Caki2 (cell line): ENCODE measurements at places on chromosomes 7 and 10.

GRCh38 chr7:2843711-2844152 is 376 bp downstream of the GNA12 start:
- no peak for DNase-seq

DNA sequence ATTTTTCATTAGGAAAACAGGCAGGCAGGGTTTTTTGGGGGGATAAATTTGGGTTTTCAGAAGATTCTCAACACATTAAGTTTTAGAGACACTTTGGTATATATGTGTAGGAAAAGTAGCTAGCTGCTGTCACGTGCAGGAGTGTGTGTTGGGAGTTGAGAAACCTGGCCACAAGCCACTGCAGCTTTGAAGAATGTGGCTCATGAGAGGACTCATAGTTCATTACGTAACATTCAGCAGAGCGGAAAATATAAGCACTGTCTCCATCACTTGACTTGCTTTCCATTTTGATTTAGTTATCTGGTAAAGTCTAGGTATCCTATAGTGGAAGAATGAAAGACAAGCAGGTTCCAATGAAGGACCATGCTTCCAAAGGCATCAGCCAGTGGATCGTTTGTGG is 31.2 kb downstream of the SMNDC1 start:
- DNase-seq, result peak; percentile 44

DNA sequence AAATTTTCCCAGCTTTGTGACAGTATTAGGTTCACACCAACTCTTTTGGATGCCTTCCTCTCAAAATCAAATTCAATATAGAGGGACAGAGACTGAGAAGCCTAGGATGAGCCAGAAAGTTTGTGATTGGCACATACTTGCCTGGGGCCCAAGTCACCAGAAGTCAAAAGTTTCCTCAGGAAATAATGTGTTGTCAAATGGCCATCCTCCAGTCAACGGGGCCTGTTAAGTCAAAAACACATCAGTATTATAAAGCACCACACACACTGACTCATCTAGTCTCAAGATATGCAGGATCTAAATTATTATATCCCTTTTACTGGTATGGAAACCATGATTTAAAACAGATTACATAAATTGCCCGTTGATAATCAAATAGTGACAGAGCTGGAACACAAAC is 158.1 kb downstream of the AHR start:
- no peak for DNase-seq

DNA sequence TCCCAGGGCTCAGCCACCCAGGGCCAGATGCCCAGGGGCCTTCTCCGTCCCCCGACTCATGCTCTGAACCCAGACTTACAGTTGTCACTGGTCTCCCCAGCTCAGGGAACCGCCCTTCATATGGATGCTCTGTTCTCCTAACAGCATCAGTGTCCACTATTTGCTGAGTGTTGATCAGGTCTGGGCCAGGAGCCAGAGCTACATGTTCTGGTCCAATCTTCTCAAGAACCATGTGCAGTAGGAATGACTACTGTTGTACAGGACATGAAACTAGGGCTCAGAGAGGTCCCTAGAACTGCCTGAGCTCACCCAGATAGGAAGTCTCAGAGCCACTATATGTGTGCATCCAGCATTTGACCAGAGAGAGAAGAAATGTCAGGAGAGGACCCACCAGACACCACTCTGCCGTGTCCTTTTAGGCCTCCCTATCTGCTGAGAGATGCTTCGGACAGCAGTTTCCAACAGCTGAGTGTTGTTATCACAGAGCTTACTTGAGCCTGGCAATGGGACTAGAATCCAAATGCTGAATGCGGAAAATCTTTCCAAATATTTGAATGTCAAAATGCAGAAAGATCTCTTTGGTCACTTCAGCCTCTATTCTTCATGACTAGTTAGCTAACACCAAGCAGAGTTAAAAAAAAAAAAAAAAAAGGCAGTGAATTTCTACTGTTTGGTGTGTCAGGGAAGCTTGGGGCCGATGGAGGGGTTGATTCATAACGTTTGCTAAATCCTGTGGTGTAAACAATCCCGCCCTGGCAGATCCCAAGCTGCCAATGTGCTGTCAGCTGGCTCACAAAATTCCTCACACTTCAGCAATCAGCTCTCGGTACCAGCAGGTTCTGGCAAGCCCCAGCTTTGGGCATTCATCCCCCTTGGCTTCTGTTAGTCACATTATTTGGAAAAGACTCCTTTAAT is 246.1 kb downstream of the TNS3 start:
- DNase-seq, result no peak

DNA sequence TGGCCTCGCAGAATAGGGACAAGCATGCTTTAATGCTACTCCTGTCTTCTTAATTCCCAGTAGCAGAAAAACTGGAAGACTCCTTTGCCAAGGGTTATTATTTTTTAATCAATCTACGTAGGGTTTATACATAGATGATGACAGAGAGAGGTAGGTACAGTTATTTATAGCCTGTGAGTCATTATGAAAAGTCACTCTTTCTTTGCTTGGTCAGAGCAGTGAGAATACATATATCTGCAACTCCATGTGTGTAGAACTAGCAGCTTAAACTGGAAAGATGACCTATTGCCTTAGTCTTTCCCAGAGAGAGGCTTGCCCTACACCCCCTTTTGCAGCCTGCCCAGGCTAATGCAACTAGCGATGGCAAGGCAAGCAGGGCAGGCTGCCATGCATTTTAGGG is 1050.6 kb downstream of the NRG3 start:
- DNase-seq, result peak; percentile 28

GRCh38 chr7:17044861-17045260 is 163.1 kb upstream of the AGR3 start:
- no peak for DNase-seq

DNA sequence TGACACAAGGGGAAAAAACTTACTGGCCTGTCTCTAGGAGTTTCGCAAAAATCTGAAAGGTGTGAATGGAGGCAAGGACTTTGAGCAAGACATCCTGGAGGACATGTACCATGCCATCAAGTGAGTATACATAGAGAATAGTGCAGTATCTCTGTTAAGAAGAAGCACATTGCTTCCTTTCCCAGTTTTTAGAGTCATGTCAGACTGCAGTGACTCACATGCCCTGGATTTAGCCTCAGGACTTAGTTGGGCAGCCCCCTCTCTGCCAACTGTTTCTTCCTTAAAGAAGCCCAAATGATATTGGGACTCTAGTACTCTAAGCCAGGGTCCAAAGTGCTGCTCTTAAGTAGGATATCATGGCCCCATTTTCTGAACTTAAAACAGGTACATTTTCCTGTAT is 28.1 kb upstream of the NFKB2 start:
- no peak for DNase-seq

DNA sequence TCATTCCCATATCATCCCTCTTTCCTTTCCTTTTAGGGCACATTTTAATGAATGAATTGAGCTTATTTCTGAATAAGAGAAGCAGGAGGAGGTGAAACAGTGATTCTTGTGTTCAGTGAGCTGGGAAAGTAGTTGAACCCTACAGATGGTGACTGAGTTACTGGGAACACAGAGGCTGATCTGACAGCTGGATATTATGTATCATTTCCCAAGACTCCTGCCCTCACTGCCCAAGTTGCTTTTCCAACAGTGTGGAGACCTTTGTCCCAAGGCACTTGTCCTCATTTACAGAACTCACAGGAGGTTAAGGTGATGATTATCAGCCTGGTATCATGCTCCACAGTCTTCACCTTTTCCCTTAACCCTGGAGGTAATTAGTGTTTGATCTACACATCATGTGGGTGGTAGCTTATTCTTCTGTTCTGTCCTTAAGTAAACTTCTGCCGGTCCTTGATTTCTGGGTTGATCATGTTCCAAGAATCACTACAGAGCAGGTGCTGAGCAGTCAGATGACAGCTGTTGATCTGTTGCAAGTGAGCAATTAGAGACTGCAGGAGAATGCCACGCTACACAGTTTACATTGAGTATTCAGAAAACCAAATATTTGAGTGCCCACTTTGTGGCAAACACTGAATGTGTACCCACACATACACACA is 2.6 kb downstream of the PRLHR start:
- no peak for DNase-seq

DNA sequence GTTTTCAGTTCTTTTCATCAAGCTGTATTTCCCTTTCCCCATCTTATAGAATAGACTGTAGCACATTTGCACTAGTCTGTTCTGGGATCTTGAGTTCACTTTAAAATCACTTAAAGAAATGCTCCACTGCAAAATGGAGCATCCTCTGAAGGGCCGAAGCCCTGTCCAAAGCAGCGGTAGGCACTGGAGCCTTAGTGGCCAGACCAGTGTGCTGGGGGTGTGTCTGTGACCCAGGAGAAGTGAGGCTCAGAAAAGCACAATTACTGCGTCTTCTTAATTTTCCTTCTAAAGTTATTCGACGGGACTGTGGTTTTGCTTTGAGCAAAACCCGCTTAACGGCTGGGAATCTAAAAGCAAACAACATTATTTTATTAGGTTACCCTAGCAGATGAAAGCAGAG is 205.7 kb downstream of the SLC25A13 start:
- no peak for DNase-seq

DNA sequence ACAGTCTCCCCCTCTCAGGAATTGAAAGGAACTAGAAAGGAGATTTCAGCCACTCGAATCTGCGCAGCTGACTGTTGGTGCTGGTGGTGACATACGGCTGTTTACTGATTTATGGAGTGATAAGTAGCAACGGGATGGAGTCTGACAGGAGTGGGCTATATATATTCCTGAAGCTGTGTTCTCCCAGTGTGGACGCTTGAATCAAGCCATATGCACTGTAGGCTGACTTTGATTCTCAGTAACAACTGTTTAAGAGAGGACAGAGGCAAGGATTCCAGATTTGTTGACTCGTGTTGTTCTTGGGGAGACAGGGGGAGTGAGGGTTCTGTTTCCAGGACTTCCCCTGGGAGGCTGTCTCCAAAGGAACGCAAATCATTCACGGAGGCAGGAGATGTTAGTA is 260.1 kb upstream of the AUTS2 start:
- no peak for DNase-seq

DNA sequence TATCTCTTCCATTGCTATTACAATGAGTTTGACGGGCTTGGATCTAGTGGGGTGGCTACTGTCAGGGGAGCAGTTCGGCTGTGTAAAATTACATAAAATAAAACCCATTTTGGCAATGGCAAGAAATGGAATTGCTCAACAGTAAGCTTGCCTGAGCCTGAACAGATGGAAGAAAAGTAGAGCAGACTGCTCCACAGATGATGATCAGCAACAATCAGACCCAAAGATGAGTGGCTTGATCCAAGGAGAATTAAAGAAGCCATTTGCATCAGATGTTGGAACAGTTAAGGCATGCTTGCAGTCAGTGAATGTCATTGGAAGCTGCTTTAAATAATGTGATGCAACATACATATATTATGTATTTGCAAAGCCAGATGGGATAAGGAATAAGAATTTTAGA is 256.6 kb upstream of the SMIM30 start:
- DNase-seq, result no peak

DNA sequence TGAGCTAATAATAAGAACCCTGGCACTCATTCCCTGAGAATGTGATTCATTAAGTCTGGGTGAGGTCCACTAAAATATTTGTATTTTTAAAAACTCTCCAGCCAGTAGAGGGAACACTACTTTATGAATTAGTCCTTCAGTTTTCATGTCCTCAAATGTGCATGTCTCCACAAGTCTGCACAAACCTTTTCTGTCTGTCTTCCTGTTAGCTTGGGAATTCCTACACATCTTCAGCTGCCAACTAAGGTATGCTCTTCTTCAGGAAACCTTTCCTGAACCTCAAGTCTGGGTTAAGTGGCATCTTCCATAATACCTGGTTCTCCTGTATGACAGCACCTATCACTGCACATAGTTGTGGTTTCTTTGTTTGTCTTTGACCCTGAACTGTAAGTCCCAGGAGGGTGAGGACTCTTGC is 119.6 kb upstream of the MKX start:
- DNase-seq, result no peak

- no peak for DNase-seq
Observed at GRCh38 chr7:17320102-17320497, 21.6 kb downstream of the AHR start.

GRCh38 chr10:120966657-120967045 is 115.5 kb downstream of the WDR11 start:
- DNase-seq, result no peak

GRCh38 chr7:33421429-33421828 is 292.1 kb downstream of the BBS9 start:
- no peak for DNase-seq

- no peak for DNase-seq
Observed at GRCh38 chr10:14695847-14696480, 78.7 kb downstream of the FAM107B start.

DNA sequence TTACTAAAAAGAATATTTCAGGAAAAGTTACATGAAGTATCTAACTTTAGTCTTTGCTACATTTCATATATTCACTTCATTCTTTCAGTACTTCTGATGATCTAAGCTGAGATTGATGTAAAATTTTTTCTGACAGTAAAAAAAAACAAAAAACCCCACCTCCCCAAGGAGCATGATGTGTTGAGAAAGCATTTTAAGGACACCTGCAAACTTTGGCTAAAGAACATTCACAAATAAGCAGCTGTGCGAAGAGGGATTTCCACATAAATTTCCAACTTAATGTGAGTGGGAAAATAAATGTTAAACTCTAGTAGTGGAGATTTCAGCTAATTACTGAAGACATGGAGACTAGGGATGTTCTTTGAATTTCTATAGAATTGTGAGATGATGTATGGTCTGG is 35.5 kb downstream of the DLD start:
- DNase-seq, result no peak

GRCh38 chr10:108801220-108801619 is 1122.1 kb downstream of the XPNPEP1 start:
- no peak for DNase-seq

- DNase-seq, result no peak
Observed at GRCh38 chr7:105906695-105907094, 30.3 kb upstream of the ATXN7L1 start.

GRCh38 chr7:110521357-110521911 is 569.5 kb upstream of the LRRN3 start:
- no peak for DNase-seq

DNA sequence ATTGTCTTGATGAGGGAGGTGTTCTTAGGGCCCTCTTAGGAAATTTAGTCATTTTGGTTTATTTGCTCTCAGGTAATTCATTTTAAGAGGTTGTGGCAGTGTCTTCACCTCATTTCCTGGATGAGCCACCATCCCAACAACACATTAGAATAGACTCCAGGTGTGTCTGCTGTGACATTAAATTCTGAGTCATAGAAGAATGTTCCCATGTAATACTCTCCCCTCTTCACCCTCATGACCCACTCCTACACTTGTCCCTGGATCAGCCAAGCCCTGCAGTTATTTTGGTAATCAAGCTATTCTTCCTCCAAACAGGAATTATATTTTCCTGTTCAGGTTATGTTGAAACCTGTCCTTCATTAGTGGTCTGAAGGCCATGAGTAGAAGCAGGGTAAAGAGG is 944.1 kb downstream of the SORCS3 start:
- no peak for DNase-seq

DNA sequence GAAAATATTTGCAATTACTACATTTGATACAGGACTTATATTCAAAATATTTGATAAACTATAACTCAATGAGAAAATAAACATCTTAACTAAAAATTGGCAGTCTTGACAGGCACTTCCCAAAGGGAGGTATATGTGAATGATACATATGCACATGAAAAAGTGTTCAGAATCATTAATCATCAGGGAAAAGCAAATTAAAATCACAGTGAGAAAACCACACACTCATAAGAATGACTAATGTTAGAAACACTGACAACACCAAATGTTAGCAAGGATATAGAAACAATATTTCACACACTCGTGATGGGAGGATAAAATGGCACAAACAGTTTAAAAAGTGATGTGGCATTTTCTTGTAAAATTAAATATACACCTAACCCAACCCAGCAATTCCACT is 4.1 kb upstream of the VPS26A start:
- DNase-seq, result no peak
